ENCODE measurements at places on chromosomes 13 and 19.

DNA sequence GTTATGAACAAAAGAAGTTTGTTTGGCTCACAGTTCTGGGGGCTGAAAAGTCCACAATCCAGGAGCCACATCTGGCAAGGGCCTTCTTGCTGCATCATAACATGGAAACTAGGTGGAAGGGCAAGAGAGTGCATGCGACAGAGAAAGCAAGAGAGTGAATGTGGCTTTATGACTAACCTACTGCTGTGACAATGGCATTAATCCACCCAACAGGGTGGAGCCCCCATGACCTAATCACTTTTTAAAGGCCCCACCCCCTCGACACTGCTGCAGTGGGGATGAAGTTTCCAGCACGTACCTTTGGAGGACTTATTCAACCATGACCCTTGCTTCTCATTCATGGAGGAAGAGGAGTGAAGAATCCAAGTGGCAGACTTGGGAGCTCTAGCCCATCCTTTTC lies 30.0 kb upstream of the RFXAP start:
- DNase-seq, result no peak

DNA sequence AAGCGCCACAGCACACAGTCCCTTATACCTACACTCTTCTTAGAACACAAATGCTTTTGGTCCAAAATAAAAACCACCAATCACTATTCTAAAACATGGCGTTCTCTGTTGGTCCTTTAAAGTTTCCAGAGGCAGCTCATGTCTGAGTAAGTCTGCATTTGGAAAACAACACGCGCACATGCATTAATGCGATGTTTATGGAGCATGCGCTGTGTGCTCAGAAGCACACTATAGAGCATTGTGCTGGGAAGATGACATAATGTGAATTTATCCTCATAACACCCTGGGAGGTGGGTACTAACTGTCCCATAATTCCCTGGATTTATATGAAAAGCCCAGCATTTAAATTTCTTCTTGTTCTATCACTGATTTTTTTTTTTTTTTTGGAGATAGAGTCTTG lies 10.7 kb downstream of the ZNF682 start:
- DNase-seq, result no peak

DNA sequence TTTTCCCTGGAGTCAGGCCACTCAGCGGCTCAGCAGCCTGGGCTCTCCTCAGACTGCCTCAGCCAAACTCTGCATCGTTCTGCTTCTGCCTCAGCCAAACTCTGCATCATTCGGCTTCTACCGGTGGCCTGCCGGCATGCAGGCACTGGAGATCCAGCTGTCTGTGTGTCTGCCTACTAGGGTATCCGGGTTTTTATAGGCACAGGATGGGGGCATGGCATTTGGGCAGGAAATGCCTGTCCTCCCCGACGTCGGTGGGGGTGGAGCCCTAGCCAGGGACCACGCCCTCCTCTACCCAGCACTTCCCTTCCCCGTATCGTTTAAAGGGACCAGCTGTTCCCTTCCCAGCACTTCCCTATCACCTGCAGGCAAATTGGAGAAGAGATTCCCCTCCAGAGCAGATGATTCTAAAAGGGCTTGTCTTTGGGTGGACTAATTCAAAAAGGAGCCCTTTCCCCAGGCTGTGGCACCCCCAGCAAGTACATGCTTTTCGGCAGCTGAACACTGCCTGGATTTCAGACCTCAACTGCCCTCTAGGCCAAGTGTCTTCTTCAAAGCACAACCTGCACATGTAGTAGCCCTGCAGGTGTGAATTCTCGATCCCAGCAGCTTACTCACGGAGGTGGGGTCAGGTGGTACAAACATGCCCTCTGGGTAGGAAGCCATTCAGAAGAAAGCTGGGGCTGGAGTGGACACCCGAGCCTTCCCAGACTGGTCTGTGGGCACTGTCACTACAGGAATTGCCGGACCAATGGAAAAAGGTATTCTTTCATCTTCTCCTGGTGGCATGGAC lies 25.4 kb upstream of the GPR12 start:
- no peak for DNase-seq

DNA sequence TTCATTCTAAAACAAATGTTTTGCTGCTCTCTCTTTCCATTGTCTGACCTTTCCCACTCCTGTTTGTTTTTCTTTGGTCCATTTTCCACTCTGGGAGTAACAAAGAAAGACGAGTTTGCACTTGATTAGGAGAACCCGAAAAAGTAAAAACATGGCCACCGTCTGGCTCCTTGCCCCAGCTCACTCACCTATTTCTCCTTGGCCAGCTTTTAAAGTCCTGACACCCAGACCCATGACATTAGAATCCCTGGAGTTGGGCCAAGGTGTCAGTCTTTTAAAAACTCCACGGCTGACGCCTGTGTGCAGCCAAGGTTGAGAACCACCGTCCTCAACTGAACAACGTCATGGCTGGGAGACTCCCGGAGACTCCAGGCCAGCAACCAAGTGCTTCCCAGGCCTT lies 63.6 kb upstream of the FLT1 start:
- DNase-seq, result no peak

DNA sequence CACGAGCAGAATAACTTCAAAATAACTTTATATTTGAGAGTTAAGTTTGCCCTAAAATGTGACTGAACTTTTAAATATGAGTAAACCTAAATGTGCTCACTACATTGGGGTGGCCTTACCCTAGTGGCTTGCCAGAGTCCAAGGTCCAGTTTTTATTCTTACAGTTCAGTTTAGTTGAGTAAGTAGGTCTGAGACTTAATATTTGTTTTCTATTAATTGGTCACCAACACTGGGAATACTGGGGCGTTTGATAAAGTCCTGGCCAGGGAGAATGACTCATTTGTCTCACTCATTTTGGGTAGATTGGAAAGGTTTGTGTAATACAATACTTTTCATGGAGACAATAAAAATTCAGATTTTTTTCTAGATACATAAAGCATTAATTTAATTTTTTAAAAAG lies 127.8 kb upstream of the SPATA13 start:
- DNase-seq, result no peak

GRCh38 chr19:45079063-45079910 lies at the start of gene GEMIN7:
Gene GEMIN7 (plus strand): TSS chr19:45079260. CDS start chr19:45090115, 10,855 bp downstream.
- no peak for DNase-seq

GRCh38 chr19:44988896-44989556 lies 12.2 kb upstream of the RELB start:
- peak; percentile 83 for DNase-seq

GRCh38 chr13:31905961-31906360 lies 125.6 kb upstream of the FRY start:
- DNase-seq, result no peak

DNA sequence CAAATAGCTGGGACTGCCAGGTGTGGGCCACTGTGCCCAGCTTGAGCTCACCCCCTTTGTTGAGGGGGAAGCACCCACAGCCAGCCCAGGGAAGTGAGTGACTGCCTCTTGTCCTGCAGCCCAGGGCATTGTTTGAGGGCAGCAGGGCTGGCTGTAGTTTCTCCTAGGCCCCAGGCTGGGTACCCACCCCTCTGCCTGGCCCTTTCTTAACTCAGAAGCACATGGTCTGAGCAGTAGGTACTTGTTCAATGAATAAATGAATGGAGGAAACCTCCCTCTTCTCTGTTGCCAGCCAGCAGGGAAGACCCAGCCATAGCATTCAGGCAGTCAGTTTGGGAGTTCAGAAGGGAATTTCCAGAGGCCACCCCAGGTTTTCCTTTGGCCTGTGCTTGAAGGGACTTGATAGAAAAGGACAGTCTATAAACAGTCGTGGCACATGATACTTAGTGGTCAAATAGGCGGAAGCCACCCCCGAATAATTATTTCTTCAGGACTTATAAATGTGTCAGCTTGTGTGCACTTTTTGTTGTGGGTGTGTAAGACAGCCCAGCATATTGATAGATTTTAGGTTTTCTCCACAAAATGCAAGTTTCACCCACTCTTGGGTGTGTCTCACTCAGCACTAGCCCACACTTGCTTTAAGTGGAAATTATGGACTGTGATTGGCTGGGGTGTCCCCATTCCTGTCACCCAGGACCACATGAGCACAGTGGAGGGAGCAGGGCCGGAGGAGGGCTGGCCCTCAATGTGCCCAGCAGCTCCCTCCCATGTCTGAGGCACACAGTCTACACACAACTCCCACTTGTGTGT lies 33.1 kb downstream of the GATAD2A start:
- DNase-seq, result no peak

- no peak for DNase-seq
Measured at GRCh38 chr13:96762876-96763275, 231.4 kb downstream of the OXGR1 start.

GRCh38 chr19:30671622-30672051 lies 299.5 kb downstream of the ZNF536 start:
- DNase-seq, result no peak

- DNase-seq, result peak; percentile 58
Measured at GRCh38 chr13:24709186-24709913, 29.1 kb downstream of the ATP12A start.

Data from GM19239 (cell line).